ENCODE measurements at places on chromosomes 5 and 9. TPM values are rescaled to one million over a fixed set of nuclear protein-coding genes. Genes with fewer than 3 reads are reported as not detected.

DNA sequence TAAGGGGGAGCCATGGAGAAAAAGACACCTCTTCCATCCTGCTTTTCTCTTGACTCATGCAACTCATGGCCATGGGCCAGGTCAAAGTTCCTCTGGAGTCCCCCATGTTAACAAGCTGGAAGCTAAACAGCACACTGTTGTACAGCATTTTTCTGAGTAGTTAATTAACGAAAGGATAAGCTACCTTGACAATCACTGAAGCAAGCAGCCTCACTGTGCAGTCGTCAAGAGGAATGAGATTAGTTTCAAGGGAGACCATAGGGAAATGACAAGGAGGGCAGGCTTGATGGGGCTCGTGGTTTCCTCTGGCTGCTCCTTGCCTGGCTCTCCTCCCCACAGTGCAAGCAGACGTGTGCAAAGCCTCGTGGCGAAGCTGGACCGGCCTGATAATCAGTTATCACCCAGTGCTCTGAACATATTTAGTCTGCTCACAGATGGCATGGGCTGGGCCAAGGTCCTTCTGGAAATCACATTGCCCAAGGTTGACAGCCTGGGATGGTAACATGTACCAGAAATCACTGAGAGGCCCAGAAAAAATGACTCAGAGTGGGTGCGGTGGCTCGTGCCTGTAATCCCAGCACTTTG, 209.5 kb downstream of the SLIT3 start:
- DNase-seq = no peak

- no peak for DNase-seq
Observed at GRCh38 chr9:93464876-93465275, 11.5 kb upstream of the FAM120AOS start.

DNA sequence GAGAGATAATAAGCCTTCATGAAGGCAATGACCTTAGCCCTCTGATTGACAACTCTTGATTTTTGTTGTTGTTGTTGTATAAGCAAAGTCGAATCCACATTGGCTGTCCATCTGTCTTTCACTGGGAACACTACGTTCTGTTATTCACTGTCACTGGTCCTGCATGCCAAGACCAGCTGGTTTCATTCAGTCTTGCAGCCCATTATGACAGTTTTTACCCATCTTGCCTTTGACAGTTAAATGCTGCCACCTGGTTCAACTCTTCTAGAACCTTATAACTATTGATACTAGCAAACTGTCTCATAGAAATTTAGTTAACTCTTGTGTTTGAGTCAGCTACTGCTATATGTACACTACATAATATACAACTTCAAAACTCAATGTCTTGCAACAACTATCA, 382.3 kb upstream of the CDH10 start:
- DNase-seq = no peak

DNA sequence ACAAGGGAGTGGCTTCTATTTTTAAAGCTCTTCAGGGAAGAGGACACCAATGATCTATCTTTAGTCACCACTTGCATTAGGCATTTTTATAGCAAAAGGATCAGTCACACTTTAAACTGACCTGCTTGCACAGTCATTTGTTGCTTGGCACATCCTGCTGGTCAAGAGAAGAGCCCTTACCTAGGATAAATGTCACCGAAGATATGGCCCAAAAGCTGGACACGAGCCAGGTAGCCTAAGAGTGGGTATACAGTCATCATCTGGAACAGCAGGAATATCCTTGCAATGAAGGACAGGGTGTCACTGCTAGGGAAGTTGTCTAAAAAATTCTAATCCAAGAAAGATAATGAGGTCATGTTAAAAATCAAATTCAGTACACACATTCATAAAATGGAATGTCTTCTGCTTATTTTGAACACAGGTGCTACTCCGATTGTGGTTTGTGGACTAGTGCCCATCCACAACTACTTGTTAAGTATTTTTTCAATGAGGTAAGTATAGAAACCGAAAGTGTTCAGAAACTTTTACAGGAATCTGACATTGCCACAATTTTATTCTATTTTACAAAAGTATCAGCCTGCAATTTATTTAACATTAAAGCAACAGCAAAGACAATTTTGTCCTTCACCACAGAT, 78.4 kb downstream of the SLC38A9 start:
- DNase-seq = no peak

- no peak for DNase-seq
Observed at GRCh38 chr5:177310757-177311391, 824 bp downstream of the MXD3 start.

Gene CATSPER3
- 0.54 TPM for total RNA-seq

- no peak for DNase-seq
Observed at GRCh38 chr5:44046619-44047364, 342.4 kb downstream of the FGF10 start.

Gene MOB3B
- 0.51 TPM for total RNA-seq

Gene FAM221B
- not detected for total RNA-seq

Gene IFNA8
- not detected for total RNA-seq

DNA sequence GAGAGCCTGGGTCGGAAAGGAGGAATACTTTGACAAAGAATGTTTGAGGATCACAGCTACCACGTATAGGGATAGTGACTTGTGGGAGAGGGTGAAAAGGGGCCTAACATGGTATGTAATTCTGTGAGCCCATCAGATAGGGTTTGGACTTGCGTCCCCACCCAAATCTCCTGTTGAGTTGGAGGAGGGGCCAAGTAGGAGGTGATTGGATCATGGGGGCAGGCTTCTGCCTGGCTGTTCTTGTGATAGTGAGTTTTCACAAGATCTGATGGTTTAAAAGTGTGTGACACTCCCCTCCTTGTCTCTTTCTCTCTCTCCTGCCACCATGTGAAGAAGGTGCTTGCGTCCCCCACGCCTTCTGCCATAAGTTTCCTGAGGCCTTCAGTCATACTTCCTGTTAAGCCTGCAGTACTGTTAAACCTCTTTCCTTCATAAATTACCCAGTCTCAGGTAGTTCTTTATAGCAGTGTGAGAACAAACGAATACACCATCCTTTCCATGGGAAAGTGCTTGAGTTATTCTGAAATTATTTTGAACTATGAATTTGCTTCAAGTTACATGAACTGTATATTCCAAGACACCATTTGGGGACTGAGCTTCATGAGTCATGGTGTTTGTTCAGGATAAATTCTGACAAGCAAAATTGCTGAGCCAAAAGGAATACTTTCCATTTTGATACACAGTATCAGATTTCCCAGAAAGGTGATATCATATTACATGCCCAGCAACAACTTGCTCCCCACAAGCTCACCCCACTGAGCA, 68.8 kb upstream of the SSBP2 start:
- no peak for DNase-seq

Gene APBA1
- 1.9 TPM for total RNA-seq

Gene ANKRD18B
- 2.0 TPM for total RNA-seq
